Astrocyte (in vitro differentiated cells and primary cell): ENCODE measurements at places on chromosomes 5 and 9.

DNA sequence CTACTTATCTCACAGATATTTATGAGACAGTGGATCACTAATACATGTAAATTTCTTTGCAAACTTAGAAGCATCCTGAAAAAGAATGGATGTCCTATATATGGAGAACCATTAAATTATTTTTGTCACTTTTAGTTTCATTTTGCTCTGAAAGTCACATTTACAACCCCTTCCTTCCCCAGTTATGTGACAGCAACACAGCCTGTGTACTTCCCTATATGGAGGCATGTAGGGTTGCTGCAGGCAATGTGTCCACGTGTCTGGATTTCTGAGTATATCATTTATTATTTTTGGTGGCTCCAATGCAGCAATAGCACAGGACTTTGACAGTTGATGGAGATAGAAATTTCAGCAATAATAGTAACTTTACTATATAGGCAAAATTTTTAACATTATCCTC lies 156.4 kb downstream of the ST8SIA4 start:
- DNase-seq: no peak

GRCh38 chr9:119164716-119165115 lies 204.5 kb downstream of the BRINP1 start:
- DNase-seq: no peak

DNA sequence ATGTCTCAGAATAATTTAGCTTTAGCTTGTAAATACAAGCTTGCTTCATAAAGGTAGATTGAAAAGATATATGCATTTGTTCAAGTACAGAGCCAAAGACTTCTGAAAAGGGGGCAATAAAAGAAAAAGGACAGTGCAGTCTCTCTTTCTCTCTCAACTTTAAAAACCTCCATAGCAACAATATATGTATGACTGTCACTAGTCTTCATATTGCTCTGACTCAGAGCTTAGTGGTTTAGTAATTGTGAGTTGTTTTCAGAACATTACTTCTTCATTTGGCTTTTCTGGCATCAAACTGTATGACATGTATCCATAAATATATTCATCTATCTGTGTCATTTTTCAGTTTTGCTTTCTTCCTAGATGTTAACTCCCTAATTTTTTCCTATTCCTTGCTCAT lies 194.6 kb upstream of the KIF2A start:
- DNase-seq: no peak

DNA sequence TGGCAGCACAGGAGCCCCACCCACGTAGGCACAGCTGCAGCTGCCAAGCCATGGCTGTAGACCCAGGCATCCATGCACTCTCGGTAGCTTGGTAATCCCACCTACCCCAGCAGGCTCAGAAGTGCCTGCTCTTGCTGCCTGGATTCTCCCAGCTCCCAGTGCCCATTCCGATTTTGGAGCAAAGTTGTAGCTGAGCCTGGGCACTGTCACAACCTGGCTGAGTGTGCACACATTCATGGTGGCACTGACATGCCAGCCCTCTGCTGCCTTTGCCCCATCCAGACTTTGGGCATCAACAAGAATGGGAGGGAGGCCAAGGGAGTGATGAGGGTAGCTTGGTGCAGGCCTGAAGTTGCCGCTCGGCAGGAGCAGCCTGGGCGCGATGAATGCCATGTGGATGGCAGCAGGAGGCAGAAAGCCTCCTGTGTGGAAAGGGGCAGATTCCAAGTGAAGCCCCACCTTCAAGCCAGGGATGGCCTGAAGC lies 936.6 kb upstream of the PTPRD start:
- no peak for DNase-seq

DNA sequence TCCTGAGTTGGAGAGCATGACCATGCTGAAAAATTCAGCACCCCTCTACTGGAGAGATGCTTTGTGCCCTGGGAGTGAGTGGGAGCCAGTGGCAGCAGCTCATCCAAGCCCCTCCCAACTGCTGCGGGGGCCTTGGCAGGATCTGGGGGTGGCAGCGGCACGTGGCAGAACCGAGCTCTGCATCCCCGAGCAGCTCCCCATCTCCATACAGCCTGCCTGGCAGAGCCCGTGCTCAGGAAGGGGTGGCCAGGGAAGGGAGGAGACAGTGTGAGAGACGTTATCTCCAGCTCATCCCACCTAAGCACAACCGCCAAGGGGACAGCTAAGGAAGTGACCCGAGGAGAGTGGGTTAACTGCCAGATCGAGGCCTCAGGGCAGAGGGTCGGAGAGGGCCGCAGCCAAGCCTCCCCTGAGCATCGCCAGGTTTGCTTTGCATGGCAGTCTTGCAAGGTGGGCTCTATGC lies 17.2 kb upstream of the DPM2 start:
- DNase-seq: no peak

DNA sequence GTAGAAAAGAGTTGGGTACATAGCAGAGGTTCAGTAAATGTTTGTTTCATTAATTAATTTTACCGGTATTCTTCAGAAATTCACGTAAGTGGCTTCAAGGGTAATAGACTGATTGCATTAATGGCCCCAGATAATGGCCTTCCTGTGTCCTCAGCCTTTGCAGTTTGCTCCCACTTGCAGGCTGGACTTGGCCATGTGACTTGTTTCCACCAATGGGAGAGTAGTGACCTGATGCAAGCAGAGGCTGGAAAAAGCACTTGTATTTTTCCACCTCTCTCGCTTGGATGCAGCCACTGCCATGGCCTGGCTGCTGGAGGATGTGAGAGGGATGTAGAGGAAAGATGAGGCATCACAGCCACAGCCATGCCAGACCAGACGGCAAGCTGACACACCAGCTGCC lies 480.9 kb downstream of the CDK5RAP2 start:
- DNase-seq: no peak

GRCh38 chr5:53084546-53085255 lies 24.9 kb downstream of the MOCS2 start:
- DNase-seq: no peak

DNA sequence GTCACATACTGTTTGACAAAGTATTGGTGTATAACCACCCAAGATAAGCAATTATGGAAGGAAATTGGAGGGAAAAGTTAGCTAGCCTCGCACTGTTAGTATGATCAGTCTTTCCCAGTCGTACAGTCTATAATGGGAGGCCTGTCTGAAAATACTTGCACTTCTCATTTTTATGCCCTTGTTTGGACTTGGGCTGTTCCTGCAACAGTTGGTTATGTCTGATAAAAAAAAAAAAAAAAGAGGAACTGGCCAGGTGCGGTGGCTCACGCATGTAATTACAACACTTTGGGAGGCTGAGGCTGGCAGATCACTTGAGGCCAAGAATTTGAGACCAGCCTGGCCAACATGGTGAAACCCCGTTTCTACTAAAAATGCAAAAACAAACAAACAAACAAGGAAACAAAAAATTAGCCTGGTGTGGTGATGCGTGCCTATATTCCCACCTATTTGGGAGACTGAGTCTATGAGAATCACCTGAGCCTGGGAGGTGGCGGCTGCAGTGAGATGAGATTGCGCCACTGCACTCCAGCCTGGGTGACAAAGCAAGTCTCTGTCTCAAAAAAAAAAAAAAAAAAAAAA lies 58.3 kb upstream of the ANKRD33B start:
- no peak for DNase-seq

- no peak for DNase-seq
These were observed 48.8 kb upstream of the FREM1 start for GRCh38 chr9:14958989-14959388.

GRCh38 chr9:4939118-4939561 lies 45.9 kb upstream of the JAK2 start:
- no peak for DNase-seq

- DNase-seq: no peak
These were observed 177.6 kb upstream of the SMARCA2 start for GRCh38 chr9:1837453-1838084.

GRCh38 chr5:140075371-140075770 lies 32.3 kb upstream of the NRG2 start:
- no peak for DNase-seq

DNA sequence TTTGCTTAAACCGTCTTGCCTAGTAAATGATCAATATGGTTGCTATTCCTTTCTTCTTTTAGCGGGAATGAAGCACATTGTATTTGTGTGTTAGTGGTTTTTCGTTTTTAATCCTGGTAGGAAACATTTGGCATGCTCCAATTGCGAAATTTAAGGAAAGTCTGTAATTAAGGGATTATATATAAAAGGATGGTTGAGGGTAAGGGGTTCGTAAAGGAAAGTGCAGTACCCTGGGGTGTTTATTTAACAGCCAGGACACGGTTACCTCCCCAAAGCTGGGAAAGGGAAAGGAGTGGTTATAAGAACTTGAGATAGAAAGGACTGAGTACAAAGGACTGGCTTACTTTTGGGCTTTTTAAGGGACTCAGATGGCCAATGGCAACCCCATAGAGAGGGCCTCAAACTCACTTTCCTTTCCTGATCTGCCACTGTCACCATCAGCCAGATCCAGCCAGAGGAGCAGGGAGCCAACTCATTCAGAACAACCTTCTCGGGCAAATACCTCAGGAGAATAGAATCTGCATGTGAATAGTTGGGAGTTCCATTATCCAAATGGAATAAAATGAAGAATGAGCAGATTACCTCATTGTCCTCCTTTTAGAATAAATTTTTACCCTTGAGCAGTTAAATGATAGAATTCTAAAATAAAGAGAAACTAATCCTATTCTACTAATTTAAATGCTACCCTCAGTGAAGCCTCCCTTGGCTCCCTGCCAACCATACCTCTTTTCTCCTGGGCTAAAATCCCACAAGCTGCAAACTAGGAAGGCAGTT lies 117.7 kb downstream of the SNCAIP start:
- no peak for DNase-seq

DNA sequence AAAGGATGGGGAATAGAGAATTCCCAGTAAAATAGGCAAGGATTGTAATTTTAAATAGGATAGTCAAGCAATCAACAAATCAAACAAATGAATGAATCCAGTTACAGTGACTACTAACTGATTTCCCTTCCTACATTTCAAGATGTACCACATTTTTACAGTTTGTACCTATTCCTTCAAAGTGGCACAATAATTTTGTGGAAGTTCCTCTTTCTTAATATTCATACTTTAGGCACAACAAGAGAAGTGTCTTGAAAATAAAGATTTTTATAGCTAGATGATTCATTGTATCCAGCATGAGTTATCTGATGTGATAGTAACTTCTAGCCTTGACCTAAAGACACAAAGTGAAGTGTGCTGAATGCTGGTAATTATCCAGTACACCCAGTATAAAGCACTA lies 122.2 kb upstream of the ACOT12 start:
- DNase-seq: no peak

- DNase-seq: no peak
These were observed 155.7 kb upstream of the RIOK2 start for GRCh38 chr5:97338729-97339128.

- DNase-seq: no peak
These were observed 71.2 kb downstream of the MROH2B start for GRCh38 chr5:40999966-41000365.

GRCh38 chr5:177335701-177336065 lies 15.8 kb downstream of the LMAN2 start:
- DNase-seq: no peak

- DNase-seq: peak; percentile 99
These were observed 7.4 kb upstream of the SPDL1 start for GRCh38 chr5:169576181-169576598.

DNA sequence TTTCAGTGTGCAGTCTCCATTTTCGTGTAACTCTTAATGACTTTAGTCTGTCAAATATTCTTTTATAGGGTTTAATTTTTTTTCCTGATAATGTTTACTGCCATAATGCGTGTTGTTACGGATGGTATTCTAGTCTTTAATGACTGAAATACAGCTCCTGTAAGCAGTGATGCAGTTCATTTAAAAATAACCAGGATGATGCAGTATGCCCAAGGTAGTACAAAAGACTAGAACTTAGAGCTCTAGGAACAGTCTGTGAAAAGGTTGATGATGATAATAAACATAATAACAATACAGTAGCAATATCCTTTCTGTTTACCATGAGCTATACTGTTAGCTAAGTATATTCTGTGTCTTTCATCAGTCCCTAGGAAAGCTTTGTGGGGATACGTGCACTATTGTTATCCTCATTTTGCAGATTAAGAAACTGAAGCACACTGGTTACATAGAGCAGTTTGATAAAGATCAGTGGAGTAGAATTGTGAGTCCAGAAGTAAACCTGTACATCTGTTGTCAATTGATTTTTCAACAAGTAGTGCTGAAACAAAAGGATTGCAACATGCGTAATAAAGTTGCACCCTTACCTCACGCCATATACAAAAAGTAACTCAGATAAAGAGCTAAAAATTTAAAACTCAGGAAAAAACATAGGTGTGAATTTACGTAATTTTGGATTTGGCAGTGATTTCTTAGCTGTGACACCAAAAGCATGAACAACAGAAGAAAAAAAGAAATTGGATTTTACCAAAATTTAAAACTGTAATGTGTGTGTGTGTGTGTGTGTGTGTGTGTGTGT lies 64.5 kb downstream of the MTREX start:
- no peak for DNase-seq

- peak; percentile 30 for DNase-seq
These were observed at the start of gene SPIN1 for GRCh38 chr9:88388203-88388885. Gene SPIN1 (plus strand): TSS chr9:88388444. CDS start chr9:88426540, 38,096 bp downstream.

DNA sequence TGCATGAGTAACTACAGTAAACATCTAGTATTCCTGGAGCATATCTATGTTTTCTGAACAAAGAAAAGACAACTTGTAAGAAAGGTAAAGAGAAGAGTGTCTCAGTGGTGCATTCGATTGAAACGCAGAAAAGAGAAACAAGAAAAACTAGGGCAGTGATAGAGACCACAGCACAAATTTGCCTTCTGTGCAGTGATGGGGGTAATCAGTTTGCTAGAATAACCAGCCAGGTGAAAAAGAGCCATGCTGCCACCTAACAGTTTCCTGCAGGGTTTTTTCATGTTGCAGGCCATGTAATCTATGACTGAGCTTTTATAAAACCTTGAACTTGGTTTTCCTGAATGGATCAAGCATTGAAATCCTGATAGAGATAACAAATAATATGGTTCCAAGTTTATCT lies 198.4 kb upstream of the MEF2C start:
- DNase-seq: no peak

GRCh38 chr5:170076211-170076610 lies 29.5 kb upstream of the FOXI1 start:
- no peak for DNase-seq

- no peak for DNase-seq
These were observed 181.1 kb upstream of the SPEF2 start for GRCh38 chr5:35436400-35437057.

DNA sequence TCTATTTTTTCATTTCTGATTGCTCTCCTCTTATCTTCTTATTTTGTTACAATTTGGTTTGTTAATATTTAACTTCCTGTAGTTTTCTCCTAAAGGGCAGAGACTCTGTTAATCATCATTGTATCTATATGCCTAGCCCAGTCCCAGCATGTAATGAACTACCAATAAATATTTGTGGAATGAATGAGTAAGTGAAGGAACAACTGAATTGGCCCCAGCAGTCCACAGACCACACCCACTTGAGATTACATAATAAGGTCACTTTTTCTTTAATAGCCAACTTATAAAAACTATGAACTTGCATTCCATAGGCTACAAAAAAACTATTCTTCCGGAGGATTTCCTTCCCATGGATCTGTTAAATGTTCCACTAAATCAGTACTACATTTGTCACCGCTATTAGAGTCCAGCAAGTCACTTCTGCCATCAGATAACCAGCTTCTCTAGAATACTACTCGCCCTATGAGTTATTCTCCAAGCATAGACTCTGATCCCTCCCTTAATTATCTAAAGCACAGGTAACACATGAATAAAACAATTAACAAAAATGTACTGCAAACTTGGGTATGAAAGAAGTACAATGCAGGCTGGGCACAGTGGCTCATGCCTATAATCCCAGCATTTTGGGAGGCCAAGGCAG lies 27.5 kb upstream of the TNPO1 start:
- DNase-seq: peak; percentile 5
